ENCODE measurements at places on chromosomes 6 and 20.

DNA sequence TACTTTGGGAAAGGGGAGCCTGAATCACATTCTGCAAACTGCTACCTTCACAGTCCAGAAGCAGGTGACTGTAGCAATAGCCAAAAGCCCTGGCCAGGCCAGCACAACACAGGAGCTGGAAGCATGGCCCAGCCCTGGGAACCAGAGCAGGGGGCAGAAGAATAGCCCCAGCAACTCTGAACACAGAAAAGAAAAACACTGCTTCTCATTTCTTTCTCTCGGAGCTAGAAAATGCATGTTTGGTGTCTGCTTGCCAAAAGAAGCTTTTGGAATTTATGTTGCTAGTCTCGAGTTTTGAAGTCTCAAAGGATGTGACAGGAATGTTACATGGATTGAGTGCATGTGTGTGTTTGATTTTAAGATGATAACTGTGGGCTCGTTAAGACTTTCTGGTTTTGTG lies 79.8 kb upstream of the SCAF8 start:
- no peak for DNase-seq

GRCh38 chr6:73079611-73079955 lies 145.7 kb downstream of the KHDC1L start:
- DNase-seq = no peak

- DNase-seq = no peak
Observed at GRCh38 chr6:164871783-164872182, 437.6 kb downstream of the C6orf118 start.

DNA sequence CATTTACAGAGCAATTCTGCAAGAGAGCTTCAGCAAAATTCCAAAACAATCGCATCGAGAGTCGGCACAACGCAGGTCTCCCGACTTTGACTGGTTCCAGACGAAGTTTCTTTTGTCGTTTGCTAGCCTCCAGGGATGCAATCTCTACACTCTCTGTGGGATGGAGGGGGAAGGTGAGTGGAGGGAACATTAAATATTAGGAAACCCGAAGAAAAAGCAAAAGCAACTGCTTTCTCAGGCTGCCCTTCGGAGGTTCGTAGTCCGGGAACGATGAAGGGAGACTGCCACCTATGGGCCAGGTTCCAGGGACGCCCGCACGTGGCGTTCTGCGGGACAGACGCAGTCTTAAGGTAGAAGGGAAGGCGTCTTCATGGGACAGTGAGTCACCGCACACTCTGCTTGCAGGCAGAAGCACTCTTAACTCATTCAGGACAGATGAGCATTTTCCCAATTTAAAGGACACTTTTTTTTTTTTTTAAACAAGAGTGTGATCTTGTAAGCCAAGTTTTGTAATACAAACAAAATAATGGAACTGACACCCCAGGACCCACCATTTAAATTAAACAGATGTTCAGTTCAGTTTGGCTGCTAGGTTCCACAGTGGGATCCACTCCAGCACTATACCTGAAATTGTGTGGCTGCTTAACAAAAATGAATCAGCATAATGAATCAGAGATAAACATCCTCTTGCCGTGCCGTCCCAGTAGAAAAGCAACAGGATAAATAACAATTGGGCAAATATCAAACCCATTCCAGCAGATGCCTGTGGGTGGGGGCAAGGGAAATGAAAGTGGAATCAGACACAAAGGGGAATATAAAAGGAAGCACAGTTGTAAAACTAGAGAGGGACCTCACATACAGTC lies 65.8 kb upstream of the ARMC2 start:
- DNase-seq = peak; percentile 49

- no peak for DNase-seq
Observed at GRCh38 chr6:91081452-91082067, 494.7 kb upstream of the MAP3K7 start.

Data from stimulated activated effector memory CD8-positive, alpha-beta T cell treated with anti-CD3 and anti-CD28 coated beads, Interleukin-12 subunit alpha, Interleukin-12 subunit beta, amount 100 ng/mL, for 72 hours (primary cell).